ENCODE measurements at places on chromosomes 16 and 17. TPM values are rescaled to one million over a fixed set of nuclear protein-coding genes. Genes with fewer than 3 reads are reported as not detected.

The LGALS9B gene
- not detected for polyA plus RNA-seq

The PERCC1 gene
- polyA plus RNA-seq: 0.25 TPM

The KRT12 gene
- polyA plus RNA-seq: 0.27 TPM

The CACNA1G gene
- polyA plus RNA-seq: 6.3 TPM

The SLC13A2 gene
- polyA plus RNA-seq: 13.9 TPM

The PSMC3IP gene
- 18.8 TPM for polyA plus RNA-seq

The NTN3 gene
- 5.0 TPM for polyA plus RNA-seq

The KRT9 gene
- not detected for polyA plus RNA-seq

The PPP1R1B gene
- 46.4 TPM for polyA plus RNA-seq

The BCO1 gene
- 2.5 TPM for polyA plus RNA-seq

The LUC7L gene
- polyA plus RNA-seq: 136 TPM

The OR3A3 gene
- not detected for polyA plus RNA-seq

The CCDC200 gene
- polyA plus RNA-seq: 15.8 TPM

The DOK4 gene
- polyA plus RNA-seq: 28.6 TPM

The TNFRSF13B gene
- not detected for polyA plus RNA-seq

The ABCA9 gene
- 4.4 TPM for polyA plus RNA-seq

The CDH15 gene
- polyA plus RNA-seq: 1.5 TPM

The CACNG5 gene
- polyA plus RNA-seq: 3.0 TPM

The UNKL gene
- polyA plus RNA-seq: 16.1 TPM

The MT1F gene
- 46.6 TPM for polyA plus RNA-seq

The HSD11B2 gene
- polyA plus RNA-seq: 16.5 TPM

The PITPNM3 gene
- 9.2 TPM for polyA plus RNA-seq

The SLC16A13 gene
- polyA plus RNA-seq: 3.8 TPM

The ABCC12 gene
- polyA plus RNA-seq: not detected

The CD300LD gene
- polyA plus RNA-seq: not detected

The CMTM1 gene
- polyA plus RNA-seq: 5.2 TPM

The SLC12A3 gene
- polyA plus RNA-seq: 37.8 TPM

The NPTX1 gene
- 1.3 TPM for polyA plus RNA-seq

The NEUROD2 gene
- 0.03 TPM for polyA plus RNA-seq

The HOXB2 gene
- polyA plus RNA-seq: 19.5 TPM

The B4GALNT2 gene
- 0.16 TPM for polyA plus RNA-seq

The HOXB1 gene
- polyA plus RNA-seq: not detected

The GUCY2D gene
- 0.18 TPM for polyA plus RNA-seq

The RNF222 gene
- polyA plus RNA-seq: 0.07 TPM

The OR2C1 gene
- polyA plus RNA-seq: 0.67 TPM

The FGF11 gene
- 9.8 TPM for polyA plus RNA-seq

The FAM20A gene
- polyA plus RNA-seq: 17.4 TPM
